CD4-positive, alpha-beta T cell treated with Interleukin-15 for 4 hours (primary cell): ENCODE measurements at places on chromosomes 2 and 18.
A peak's percentile ranks its signal among the peaks of the same experiment; 100 is the strongest.

- no peak for DNase-seq
Measured at GRCh38 chr18:25990473-25990872, 99.9 kb downstream of the SS18 start.

DNA sequence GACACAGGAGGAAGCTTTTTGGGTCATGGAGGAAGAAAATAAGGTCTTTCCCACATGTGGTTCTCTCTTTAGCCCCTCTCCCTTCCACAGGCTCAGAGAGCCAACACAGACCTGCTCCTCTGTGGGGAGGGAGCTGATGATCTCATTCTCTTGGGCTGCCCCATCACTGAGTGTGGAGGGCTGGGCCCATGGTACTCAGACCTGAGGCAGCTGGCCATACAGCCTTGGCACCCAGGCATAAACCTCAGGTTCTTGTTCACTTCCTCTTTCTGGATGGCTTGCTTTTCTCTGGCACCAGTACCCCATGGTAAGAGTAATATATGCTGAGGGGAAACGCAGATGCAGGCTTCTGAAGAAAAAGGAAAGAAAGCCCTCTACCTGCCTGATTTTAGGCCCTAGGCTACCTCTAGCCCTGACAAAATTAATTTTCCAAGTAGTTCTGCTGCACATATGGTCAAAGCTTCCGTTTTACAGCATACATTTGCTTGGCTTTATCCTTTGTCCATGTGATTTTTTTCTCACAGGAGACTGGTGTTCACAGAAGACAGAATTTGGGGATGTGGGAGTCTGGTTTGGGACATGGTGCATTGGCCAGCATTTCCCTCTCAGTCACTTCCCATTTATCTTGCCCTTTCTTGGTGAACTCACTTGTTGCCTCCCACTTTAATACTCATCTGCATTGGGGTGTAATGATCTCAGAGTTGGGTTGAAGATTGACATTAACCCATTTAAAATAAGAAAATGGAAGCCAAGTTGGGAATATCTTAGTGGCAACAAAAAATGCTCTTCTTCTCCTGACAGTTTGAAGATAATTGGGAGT lies 11.1 kb downstream of the DHRS9 start:
- DNase-seq, result peak; percentile 6

DNA sequence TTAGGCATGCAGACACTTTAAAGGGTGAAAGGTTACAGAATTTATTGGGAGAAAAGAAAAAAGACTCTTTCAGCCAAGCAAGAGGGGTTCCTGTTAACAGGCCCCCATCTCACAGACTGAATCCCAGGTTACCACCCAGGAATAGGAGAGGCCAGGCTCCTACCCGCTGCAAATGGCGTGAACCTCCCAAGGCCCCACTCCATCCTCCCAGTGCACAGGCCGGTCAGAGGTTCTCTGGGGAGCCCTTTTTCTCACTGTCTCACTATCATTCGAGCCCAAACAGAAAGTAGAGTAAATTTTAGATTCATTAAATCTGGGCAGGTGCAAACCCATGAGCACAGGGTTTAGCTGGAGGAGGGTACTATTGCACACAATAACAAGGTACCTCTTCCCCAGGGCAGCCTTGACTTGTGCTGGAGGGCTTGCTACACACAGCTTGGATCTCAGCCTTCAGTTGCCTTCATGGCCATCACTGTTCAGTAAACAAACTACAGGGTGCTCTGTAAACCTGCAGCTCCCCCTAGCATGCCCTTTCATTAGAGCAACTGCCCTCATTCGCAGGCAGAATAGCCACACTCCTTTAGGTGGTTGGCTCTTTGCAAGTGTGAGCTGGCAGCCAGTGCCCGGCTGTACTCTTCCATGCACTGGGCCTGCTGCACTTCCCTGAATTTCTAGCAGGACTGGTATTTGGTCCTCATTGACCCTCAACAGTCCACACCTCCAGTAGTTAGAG lies 7.3 kb upstream of the PLEK start:
- no peak for DNase-seq

DNA sequence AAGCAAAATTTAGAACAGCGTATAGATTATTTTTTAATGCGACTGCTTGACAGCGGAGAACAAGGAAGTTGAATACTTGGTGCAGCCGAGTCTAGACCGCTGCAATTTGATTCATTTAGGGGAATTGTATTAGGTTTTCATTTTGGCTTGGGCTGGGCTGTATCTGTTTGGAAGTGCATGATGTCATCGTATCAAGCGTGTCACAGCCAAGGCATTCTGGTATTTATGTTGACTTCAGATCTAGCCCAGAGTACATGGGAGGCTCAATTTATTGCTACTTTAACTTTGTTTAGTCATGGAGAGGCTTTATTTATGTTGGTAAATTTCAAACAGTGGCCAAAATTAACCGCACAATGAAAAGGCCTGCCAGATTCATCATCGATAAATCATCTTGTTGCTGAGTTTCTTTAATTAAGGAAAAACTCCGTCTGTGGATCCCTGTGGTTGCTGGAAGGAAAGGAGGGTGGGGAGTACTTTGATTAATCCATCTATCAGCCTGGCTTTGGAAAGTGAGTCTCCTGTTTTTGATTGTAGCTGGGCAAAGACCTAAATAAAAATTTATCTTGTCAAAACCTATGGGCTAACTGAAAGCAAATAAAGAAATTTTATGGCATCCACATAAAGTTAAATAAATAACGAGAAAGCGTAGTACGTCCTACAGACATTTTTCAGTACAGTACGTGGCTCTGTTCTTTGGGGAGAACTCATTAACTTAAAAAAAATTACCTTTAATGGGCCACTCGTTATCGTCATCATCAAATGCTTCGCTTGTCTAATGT lies 230.4 kb upstream of the SPRED2 start:
- DNase-seq, result no peak

DNA sequence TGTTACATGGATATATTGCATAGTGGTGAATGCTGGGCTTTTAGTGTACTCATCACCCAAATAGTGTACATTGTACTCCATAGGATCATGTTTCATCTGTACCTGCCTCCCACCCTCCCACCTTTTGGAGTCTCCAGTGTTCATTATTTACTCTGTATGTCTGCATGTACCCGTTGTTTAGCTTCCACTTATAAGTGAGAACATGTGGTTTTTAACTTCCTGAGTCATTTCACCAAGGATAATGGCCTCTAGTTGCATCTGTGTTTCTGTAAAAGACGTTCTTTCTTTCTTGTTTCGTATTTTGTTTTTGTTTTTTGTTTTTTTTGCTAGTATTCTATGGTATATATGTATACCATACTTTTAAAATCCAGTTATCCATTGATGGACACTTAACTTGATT lies 107.5 kb downstream of the MSTN start:
- no peak for DNase-seq

DNA sequence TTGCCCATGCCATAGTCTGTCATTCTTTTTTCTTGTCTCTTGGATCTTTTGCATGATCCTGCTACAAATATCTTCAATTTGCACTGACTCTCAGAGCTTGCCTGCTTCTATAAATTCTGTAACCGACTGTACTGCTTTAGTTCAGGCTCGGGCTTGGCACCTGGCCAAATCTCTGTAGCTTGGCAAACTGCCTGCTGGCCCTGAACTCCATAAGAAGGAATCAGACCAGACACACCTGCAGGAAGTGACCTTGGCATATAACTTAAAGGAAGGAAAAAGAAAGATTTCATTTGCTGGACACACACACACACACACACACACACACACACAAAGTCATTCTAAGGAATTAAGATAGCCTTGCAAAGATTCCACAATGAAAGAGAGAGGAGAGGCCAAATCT lies 291.2 kb upstream of the DDX18 start:
- DNase-seq, result no peak

GRCh38 chr2:190948671-190949070 lies 65.3 kb downstream of the STAT1 start:
- no peak for DNase-seq

- no peak for DNase-seq
Measured at GRCh38 chr2:29307519-29307918, 192.3 kb downstream of the CLIP4 start.

- DNase-seq, result no peak
Measured at GRCh38 chr2:23291239-23291638, 93.7 kb upstream of the KLHL29 start.

DNA sequence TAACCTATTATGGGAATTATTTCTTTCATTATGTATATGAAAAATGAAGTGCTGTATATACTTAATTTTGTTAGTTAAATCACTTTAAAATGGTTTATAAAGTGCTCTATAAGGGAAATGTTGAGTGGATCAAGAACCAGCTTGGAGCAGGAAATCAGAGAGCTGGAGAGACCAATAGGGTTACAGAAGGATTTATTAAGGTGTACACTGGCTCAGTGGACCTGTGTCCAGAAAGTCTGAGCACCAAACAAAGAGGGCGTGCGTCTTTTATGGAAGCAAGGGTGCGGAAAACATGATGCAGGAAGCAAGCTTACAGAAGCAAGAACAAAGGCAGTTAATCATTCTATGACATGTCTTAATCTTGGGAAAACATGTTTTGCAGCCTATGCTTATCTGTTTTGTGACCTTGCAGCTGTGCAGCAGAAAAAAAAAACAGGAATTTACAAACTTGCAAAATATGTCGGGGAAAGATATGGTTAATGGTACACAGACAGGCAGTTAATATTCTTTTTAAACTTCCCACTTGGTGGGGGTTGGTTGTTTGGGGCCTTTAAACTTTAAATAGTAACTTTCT lies 65.2 kb upstream of the SLC35G4 start:
- DNase-seq, result no peak

GRCh38 chr2:149906886-149907285 lies 319.3 kb upstream of the MMADHC start:
- DNase-seq, result no peak

GRCh38 chr18:31143025-31143424 lies 19.6 kb downstream of the DSC1 start:
- no peak for DNase-seq

GRCh38 chr2:101921319-101921952 lies 70.3 kb upstream of the IL1R2 start:
- DNase-seq, result peak; percentile 4

DNA sequence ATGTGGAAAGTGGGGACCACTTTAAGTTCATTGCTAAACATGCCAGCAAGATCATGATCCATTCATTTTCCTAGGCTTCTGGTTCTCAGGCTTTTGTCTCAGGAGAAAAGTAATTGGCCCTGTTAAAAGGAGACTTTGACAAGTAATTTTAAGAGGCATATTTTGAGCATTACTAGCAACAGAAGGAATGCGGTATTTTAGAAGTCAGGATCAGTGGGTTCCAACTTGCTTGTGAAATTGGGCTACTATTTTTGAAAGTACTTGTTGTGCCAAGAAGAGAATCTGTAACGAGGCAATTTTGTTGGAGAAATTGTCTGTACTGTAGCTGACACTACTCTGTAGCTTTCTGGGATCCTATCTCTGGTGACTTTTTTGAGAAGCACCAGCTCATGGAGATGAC lies 59.4 kb downstream of the CERS6 start:
- DNase-seq, result no peak

GRCh38 chr18:2351126-2351850 lies 220.0 kb downstream of the METTL4 start:
- DNase-seq, result no peak

DNA sequence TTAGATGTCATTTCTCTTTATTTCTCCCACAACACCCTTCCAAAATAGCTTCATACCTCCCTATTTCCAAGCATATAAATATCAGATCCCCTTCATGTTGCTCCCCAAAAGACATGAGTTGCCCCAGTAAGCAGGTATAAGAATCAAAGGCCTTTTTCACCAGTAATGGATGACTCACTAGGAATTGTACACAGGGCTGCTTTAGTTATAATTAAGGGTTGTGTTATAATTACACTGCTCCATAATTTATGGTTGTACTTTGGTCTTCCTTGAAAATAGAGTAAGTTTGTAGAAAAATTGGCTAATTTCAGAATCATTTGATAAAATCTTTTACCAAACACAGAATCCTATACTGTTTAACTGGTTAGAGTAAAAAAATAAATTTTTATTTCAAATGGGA lies 8.8 kb upstream of the AQP4 start:
- DNase-seq, result no peak

- no peak for DNase-seq
Measured at GRCh38 chr18:55439056-55439455, 148.9 kb downstream of the TCF4 start.

- no peak for DNase-seq
Measured at GRCh38 chr2:149463328-149464002, 124.1 kb downstream of the MMADHC start.

- peak; percentile 58 for DNase-seq
Measured at GRCh38 chr2:230924470-230925341, at the start of gene GPR55. TSS of gene GPR55 (minus strand) at chr2:230925242. CDS start at chr2:230910962, 14,280 bp downstream.

DNA sequence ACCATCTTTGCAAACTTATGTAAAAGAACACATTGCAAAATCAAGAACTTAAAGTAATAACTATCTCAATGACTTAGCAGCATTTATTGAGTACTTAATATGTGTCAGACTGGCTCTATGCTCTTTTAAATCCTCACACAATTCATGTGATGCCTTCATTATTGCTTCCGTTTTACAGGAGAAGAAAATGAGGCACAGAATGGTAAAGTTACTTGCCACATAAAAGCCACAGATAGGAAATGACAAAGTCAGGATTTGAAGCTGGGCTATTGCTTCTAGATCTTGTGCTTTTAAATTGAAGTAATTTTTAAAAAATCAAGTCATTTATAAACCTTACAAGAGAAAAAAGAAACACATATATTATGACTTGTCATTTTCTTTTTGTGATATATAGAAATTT lies 174.2 kb downstream of the WDR7 start:
- DNase-seq, result no peak

- DNase-seq, result no peak
Measured at GRCh38 chr18:28095041-28095440, 81.9 kb downstream of the CDH2 start.

DNA sequence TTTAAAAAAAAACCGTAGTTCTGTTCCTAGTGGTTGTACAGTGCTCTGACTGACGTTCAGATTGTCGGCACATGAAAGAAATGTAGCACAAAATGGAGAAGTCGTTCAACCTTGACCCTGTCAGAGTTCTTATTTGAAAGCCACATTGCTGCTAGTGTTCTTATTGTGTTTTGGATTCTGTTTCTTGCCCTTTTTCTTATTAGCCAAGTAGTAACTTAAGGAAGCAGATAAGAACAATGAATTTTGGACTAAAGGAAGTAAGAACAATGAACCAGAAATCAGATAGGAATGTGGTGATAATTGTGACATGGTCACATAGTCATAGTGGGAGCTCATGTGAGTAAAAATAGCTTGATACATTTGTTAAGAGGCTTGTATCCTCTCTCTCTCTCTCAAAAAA lies 45.9 kb downstream of the RPIA start:
- no peak for DNase-seq
